ENCODE measurements at places on chromosomes 6 and 20.

DNA sequence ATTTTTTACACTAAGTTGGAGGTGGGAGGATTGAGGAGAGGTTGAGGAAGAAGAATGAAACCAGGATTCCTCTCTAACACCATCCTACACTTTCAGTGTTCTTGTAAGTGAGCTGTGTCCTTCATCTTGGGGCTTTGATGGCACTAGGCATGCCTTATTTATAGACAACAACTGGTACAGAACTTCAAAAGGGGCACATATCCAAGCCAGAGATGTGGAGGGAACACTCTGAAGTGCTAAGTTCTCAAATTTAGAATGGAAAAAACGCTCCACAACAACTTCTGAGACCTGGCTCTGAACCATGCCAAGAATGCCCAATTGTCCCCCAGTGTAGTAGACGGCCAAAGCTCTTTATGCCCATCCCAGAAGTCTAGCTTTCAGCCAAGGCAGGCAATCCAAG, 16.2 kb upstream of the PKHD1 start:
- no peak for DNase-seq

GRCh38 chr20:60092729-60093128, 134.5 kb downstream of the CDH26 start:
- no peak for DNase-seq

GRCh38 chr20:51610761-51611624, 68.5 kb upstream of the NFATC2 start:
- DNase-seq, result no peak

DNA sequence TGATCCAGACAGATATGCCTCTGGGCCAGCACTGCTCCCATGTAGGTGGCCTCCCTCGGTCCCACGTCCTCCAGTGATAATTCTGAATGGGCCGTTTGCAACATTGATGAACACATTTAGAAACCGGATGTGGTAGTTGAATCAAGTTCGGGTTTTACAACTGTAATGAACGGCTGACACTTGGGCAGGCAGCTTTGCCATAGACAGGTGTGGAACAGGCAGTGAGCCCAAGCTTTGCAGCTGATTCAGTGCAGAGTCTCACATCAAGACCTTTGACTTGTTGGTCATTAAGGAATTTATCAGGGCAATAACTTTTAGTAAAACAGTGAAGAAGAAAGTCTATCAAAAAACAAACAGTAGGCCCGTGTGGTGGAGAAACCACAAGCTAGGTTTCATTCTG, 466.6 kb upstream of the AGPAT4 start:
- peak; percentile 52 for DNase-seq

- DNase-seq, result no peak
Measured at GRCh38 chr6:151001387-151002056, 136.0 kb downstream of the MTHFD1L start.

All from T-helper 2 cell (primary cell).